ENCODE measurements at places on chromosomes 1 and 21.

- DNase-seq, result no peak
Observed at GRCh38 chr1:200075522-200075921, 48.0 kb downstream of the NR5A2 start.

GRCh38 chr1:109267743-109268300, 15.1 kb downstream of the PSRC1 start:
- no peak for DNase-seq

- no peak for DNase-seq
Observed at GRCh38 chr1:30613188-30613587, 110.2 kb downstream of the MATN1 start.

GRCh38 chr1:29629814-29630516, 393.6 kb downstream of the PTPRU start:
- no peak for DNase-seq

DNA sequence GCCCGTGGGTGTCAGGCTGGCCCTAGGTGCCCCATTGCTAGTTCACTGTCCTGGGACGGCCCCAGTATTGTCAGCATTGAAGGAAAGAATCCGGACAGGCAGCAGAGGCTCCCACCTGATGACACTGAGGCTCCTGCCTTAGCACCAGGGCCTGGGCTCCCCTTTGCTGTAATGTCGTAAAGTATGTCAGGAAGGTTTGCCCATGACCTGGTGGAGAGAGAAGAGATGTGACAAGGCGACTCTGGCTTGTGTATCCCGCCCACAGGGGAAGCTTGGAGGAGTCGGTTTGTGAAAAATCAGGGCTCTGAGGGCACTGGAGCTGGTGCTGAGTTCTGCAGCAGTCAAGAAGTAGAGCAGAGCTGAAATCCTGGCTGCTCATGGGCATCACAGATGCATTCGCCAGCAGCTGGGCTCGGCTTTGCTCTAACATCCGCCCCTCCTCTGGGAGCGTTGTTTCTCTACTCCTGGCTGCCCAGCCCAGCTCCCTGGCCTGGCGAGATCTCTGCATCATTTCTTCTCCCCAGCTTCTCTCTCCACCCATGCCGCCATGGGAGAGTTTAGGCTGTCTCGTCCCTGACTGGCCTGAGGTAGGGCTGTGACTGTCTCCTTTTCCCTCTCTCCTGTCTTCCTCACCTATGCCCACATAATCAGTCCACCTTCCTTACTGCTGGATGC, 74.1 kb downstream of the ADARB1 start:
- no peak for DNase-seq

DNA sequence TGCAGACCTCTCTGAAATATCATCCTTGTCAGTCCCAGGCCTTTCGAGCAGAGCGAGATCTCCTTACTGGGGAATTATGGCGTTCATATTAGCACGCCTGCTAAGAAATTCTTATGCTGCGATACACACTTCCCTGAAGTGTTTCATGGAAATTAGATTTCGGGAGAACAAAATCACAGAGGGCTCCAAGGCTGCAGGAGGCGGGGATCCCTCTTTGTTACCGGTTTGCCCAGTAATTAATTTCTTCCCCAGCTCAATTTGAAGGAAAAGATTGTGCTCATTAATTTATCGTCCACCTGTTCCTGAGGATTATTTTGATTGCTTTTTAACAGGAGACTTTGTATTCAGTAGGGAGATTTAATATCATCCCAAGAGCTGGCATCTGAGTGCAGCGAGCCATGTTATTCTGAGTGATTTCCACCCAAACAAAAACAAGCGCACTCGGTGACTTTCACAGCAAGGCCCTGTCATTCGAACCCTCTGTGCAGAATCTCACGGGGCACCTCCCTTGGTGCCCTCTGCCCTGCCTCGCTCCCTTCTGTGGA, 202.3 kb upstream of the GALNT2 start:
- DNase-seq, result no peak

GRCh38 chr21:34845521-34846451, 177.0 kb downstream of the CLIC6 start:
- peak; percentile 89 for DNase-seq

DNA sequence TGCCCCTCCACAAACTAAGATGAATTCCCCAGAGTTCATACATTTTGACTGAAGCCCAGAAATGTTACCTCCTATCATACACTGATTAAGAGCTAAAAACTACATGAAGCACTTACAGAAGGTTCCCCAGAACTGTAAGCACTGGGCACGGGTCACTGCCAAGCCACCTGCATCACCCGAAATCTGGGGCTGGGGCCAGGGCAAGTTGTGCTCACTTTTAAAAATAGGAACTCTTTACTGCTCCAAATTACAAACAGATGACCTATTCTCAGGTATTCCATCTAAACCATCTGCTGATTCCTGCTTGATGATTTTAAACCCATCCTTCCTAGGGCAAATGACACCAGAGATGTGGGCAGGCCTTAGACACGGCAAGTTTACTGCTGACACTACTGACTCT, 4.8 kb downstream of the SETD4 start:
- no peak for DNase-seq

DNA sequence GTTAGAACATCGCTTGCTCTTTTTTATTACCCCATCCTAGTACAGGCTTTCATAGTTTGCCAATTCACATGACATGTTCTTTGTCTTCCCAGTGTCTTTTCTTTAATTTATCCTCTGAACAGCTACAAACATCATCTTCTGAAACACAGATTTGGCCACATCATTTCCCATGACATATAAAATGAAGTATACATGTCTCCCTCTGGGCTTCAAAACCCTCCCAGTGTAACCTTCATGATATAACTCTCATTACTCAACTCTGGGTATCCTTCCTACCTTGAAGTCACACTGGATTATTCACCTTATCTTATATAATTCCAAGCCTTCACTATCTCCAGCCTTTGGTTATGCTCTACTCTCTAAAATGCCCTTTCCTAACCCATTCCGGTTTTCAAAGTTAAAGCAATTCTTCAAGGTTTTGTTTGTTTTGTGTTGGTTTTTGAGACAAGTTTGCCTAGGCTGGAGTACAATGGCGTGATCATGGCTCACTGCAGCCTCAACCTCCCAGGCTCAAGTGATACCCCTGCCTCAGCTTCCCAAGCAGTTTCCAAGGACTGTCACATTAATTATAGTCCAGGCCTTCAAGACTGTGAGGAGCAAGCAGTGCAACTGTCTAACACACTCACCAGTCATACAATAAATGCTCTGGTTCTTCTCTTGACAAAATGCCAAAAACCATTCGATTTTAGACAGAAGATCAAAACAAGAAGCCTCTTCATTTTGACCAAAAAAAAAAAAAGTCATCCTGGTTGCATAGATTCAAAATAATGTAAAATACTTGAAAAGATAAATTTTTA, 5.8 kb downstream of the RGS1 start:
- no peak for DNase-seq

GRCh38 chr1:102851616-102852015, 256.7 kb downstream of the COL11A1 start:
- DNase-seq, result peak; percentile 62

- DNase-seq, result no peak
Observed at GRCh38 chr1:242139986-242140385, 141.1 kb upstream of the MAP1LC3C start.

DNA sequence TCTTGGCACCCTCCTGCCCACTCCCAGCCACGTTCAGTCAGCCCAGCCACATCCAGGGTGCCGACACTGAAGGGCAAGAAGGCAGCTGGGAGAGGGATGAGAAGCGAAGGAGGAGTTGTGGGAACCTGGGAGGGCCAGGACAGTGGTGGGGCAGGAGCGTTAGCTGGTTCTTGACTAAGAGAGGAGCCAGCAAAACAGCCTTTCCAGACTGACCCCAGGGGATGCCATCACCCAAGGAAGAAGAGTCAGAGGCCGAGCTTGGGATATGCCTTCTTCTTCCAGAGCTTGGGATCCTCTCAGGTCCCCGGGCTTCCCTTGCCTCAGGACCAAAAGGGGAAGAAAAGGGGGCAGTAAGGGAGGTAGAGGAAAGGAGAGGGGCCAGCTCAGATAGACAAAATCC, 7.2 kb downstream of the INKA2 start:
- DNase-seq, result no peak
